Renal pelvis (tissue), 12 donors: ENCODE measurements at places on chromosomes 4 and X. TPM values are rescaled to one million over a fixed set of nuclear protein-coding genes. Genes with fewer than 3 reads are reported as not detected.

The CSAG3 gene
- not detected for polyA plus RNA-seq

The P2RY8 gene
- 1.5 TPM for polyA plus RNA-seq

The POF1B gene
- polyA plus RNA-seq, result 0.44 TPM

The TMEM154 gene
- polyA plus RNA-seq, result 1.4 TPM

The UTP3 gene
- polyA plus RNA-seq, result 49.4 TPM

The UBA6 gene
- polyA plus RNA-seq, result 56.6 TPM

The CT45A9 gene
- polyA plus RNA-seq, result not detected

The IL2RG gene
- polyA plus RNA-seq, result 0.35 TPM

The RASL11B gene
- 39.6 TPM for polyA plus RNA-seq

The NR3C2 gene
- polyA plus RNA-seq, result 14.0 TPM

The GABRG1 gene
- polyA plus RNA-seq, result 0.10 TPM

- DNase-seq, result no peak
These were observed 88.1 kb downstream of the PCDH7 start for GRCh38 chr4:30808276-30808675.

GRCh38 chr4:7150036-7150635 is 42.2 kb upstream of the SORCS2 start:
- no peak for DNase-seq

GRCh38 chr4:26803211-26803861 is 57.3 kb upstream of the STIM2 start:
- DNase-seq, result no peak

- DNase-seq, result no peak
These were observed 221.0 kb upstream of the GPRIN3 start for GRCh38 chr4:89528526-89529133.

DNA sequence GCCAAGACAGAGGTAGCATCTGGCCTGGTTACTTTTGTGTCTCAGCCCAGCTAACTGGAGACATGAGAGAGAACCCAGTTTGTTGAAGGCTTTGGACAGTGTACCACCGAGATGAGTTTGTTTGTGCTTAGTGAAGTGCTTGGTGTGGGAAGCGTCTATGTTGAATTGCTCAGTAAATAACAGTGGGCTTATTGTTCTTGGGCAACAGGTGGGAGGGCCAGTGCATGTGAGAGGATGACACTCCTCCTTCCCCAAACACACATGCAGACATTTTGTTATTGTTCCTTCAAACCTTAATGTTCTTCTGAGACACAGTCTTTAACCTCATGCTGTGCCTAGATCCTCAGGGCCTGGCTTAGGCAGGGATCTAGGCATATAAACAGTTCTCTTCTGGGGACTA is 39.7 kb downstream of the MSN start:
- DNase-seq, result no peak

DNA sequence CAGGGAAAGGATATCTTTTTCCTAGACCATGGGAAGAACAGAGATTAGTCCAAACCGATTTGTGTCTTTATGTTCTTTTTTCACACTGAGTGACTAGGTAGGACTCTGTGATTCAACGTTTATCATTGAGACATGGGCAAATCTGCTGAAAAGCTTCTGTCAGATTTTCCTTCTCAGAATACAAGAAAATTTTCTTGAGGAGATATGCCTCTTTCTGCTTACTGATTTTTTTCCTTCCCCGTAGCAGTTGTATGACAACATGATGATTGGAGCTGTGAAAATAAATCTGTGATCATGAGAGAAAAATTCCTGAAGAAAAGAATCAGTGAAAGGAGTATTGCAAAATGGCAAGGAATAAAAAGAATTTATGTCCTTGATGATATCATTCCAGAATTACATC is 130.6 kb upstream of the FAT4 start:
- DNase-seq, result no peak

GRCh38 chr4:23970201-23970850 is 80.5 kb upstream of the PPARGC1A start:
- peak; percentile 17 for DNase-seq

DNA sequence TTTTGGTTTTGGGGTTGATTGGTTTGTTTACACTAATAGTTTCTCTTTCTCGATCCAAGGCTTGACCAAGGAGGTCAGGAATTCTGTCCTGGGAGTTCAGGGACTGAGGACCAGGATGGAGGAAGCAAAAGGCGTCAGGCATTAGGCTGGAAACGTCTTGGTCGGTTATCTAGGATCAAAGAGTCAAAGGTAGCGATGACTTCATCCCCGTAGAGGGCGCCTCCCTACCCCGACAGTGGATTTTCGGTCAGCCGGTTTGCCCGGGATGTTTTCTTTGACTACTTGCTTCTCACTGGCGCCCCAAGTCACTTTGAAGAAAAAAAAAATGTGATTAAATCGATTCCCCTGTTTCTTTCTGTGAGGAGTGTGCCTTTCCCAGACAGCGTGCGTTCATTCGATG is 980 bp upstream of the FHDC1 start:
- DNase-seq, result peak; percentile 24

DNA sequence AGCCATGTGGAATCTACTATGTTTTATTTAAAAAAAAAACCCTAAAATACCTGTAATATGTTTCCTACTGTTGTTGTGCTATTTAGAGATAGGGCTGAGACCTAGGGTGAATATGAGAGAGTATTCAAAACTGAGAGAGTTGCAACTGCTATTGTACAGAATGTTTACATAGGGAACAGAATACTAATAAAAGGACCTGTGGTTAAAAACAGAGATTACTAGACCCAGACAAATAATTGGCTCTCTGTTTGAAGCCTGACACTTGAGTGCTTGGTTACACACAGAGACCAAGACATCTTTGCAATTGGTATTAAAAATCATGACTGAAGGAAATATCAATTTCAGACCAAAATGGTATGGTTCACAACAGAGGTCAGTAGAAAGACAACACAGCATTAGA is 278.9 kb upstream of the GIMD1 start:
- DNase-seq, result no peak

- DNase-seq, result no peak
These were observed 1.2 kb downstream of the PRKX start for GRCh38 chrX:3712051-3712869.

DNA sequence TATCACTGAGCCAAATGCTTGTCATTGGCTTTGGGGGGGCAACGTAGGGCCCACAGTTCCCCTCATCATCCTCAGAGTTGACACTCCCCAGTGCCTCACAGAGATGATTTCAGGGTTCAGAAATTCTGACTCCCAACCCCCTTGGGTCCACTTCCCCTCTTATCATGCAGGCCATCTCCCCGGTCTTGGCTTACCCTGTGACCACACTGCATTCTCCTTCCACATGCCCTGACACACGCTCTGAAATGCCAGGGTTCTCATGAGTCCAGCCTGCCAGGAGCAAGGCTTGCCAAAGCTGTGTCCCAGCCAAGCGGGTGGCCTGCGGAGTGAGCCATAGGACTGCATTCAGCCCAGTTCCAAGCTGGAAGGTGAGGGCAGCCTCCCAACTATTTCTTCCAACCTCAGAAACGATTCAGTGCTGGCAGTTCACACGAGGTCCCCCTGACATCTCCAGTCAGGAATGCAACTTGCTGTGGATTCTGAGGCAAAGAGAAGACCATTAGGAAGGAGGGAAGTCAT is 101.2 kb downstream of the SMIM20 start:
- DNase-seq, result no peak

DNA sequence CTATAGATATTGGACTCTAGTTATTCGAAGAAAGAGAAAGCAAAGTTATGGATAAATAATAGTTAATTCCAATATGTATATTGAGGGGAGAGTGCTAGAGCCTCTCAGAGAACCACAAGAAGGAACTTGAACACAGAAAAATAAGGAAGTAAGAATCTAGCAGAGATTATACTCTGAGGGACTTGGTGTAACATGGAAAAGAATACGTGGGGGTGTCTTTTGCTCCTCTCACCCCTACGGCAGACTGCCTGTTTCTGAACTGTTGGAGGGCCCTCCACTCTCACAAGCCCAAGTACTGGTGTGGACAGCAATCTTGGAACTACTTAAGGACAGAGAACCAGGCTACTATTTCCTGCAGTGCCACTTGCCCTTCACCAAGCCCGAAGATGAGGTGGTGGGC is 1174.4 kb upstream of the PCDH10 start:
- DNase-seq, result no peak

DNA sequence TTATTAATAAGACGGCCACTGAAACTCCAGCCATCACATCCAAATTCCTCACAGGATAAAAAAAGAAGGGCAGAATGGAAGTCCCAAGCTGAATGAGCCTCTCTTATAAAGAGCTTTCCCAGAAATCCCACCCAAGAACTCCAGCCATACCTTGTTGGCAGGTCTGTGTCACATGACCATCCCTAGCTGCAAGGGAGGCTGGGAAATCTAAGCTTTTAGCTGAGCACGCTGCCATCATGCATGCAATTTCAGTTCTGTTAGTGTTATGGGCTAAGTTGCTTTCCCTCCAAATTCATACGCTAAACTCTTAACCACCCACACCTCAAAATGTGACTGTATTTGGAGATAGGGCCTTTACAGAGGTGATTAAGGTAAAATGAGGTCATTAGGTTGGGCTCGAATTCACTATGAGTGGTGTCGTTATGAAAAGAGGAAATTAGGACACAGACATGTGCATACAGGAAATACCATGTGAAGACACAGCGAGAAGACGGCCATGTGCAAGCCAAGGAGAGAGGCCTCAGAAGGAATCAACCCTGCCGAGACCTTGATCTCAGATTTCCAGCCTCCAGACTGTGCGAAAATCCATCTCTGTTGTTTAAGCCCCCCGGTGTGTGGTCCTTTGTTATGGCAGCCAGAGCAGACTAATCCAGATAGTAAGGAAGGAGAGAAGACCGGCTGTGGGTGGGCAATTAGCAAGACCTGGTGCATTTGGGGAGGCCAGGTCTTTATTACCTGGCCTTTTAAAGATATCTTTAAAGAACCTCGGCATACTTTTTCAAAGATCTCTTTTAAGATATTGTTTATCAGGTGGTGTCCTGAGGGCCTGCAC is 317.6 kb downstream of the BCOR start:
- no peak for DNase-seq

- no peak for DNase-seq
These were observed 26.8 kb downstream of the SH3TC1 start for GRCh38 chr4:8225706-8226443.

DNA sequence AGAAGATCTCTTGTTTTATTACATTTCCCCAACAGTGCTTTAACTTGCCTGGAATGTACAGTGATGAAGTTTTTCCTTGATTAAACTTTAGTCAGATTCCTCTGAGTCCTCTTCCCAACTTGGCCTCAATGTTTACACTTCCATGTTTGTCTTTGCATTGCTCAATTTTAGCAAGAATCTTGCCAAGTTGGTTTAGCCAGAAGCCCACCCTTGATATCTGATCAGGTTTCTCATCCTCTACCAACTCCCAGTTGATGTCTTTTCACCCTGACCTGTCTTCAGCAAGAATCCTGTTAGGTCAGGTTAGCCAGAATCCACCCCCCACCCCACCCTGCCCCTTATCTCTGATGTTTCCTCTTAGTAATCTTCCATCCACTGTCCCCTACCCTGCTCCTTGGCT is 120.9 kb downstream of the MBNL3 start:
- DNase-seq, result no peak

- DNase-seq, result no peak
These were observed 9.5 kb upstream of the CENPE start for GRCh38 chr4:103207673-103208072.

DNA sequence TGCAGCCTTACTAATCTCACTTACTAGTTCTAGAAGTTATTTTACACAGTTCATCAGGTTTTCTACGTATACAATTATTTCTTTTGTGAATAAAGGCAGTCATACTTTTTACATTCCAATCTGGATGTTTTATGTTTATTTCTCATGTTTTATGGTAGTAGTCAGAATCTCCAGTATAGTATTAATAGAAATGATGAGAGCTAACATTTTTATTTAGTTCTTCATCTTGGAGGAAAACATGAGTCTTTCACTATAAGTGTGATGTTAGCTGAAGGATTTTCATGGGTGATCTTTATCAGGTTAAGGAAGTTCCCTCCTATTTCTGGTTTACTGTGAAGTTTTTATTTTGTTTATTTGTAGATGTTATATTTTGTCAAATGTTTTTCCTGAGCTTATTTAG is 256.1 kb upstream of the GIMD1 start:
- DNase-seq, result no peak

GRCh38 chr4:6019316-6020263 is 1.4 kb upstream of the C4orf50 start:
- DNase-seq, result peak; percentile 61

DNA sequence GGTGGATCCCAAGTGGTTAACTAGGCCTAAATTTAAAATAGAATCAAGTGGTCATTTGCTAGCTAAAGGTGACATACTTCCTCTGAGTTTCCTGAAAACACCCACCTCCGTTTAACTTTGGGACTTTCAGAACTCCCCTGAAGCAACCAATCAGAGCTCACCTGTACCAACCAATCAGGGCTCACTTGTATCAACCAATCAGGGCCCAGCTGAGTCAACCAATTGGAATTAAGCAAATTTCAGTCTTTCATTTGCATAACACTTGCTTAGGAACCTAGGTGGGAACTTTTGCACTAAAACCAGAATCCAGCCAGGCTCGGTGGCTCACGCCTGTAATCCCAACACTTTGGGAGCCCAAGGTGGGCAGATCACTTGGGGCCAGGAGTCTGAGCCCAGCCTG is 15.9 kb downstream of the GPC4 start:
- DNase-seq, result no peak

DNA sequence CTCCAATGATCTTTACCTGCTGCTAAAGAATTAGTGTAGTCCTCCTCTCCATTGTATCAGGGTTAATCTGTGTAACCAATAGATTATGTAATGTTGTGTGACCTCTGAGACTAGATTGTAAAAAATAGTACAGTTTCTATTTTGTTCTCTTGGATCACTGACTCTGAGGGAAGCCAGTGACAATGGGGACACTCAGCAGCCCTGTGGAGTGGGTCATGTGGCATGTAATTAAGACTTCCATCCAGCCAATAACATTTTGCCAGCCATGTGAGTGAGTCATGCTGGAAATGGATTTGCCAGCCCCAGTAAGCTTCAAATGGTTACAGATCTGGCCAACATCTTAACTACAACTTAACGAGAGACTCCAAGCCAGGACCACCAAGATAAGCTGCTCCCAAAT is 332.3 kb downstream of the PTTG2 start:
- no peak for DNase-seq

- DNase-seq, result no peak
These were observed 222.6 kb downstream of the NDST4 start for GRCh38 chr4:114890773-114891172.

DNA sequence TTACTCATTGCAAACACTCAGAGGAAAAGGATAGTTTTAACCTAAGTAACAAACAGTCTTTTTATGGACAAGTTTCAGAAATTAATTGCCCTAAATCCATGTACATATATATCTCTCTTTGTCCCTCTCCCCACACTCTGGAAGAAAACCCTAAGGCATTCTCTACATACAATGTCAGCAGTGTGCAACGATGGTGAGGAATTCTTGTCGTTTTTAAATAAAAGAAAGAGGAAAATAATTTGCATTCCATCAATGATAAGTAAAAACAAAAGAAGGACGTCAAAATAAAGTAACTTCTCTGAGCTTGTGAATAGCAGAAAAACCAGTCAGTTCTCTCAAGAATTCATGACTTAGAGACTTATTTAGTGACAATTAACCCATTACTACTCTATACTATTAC is 550.5 kb upstream of the DIPK2B start:
- no peak for DNase-seq

DNA sequence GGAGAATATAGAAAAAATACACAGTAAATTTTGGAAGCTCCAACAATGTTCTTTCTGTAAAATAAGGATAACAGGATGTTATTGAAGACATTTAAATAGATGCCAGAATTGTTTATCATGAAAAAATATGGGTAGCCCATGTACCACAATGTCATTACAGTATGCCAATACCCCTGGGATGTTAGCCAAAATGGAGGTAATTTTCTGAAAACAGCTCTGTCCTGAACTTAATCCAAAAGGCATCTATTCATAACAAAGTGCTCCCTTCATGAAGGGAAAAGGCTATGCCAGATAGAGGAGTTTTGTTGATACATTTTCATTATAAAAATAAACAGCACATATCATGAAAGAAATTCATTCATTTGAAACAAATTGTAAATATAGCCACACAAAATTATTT is 1902.6 kb upstream of the AGA start:
- no peak for DNase-seq
